ENCODE measurements at places on chromosomes 6 and 20. TPM values are rescaled to one million over a fixed set of nuclear protein-coding genes. Genes with fewer than 3 reads are reported as not detected.

PRL gene
- total RNA-seq: not detected

SSR1 gene
- 118 TPM for total RNA-seq

GPSM3 gene
- 5.6 TPM for total RNA-seq

NOX3 gene
- not detected for total RNA-seq

SIRPD gene
- total RNA-seq: not detected

SNRNP48 gene
- 11.1 TPM for total RNA-seq

SRF gene
- total RNA-seq: 30.1 TPM
